ENCODE measurements at places on chromosomes 4 and X. TPM values are rescaled to one million over a fixed set of nuclear protein-coding genes. Genes with fewer than 3 reads are reported as not detected.

Gene UGT8
- total RNA-seq = 0.13 TPM

Gene SOX3
- not detected for total RNA-seq

Gene GPR50
- total RNA-seq = 0.12 TPM

Gene KCTD8
- not detected for total RNA-seq

Gene PCSK1N
- total RNA-seq = 40.2 TPM

Gene TMEM150C
- 0.85 TPM for total RNA-seq

Gene ZNF732
- total RNA-seq = not detected

Gene ZFP42
- total RNA-seq = not detected

Gene BST1
- 17.1 TPM for total RNA-seq

Gene UBA6
- total RNA-seq = 25.8 TPM

Gene GC
- total RNA-seq = not detected

Gene GYPB
- total RNA-seq = not detected

Gene TCEAL6
- total RNA-seq = not detected

Gene WAS
- not detected for total RNA-seq

Gene XAGE1A
- total RNA-seq = not detected

Gene FHIP1A
- total RNA-seq = 0.17 TPM

Gene NXF2B
- not detected for total RNA-seq

Gene IL2RG
- 0.21 TPM for total RNA-seq

Gene TENM3
- 1.4 TPM for total RNA-seq

Gene HAUS7
- 59.6 TPM for total RNA-seq

Gene SPIN2A
- total RNA-seq = 0.14 TPM

Gene HPGD
- 50.0 TPM for total RNA-seq

Gene GUCY2F
- total RNA-seq = not detected
